GM06990 (cell line): ENCODE measurements at places on chromosomes 4 and X.
A peak's percentile ranks its signal among the peaks of the same experiment; 100 is the strongest.

- no peak for DNase-seq
Observed at GRCh38 chrX:69361311-69361845, 142.7 kb upstream of the NALF2 start.

DNA sequence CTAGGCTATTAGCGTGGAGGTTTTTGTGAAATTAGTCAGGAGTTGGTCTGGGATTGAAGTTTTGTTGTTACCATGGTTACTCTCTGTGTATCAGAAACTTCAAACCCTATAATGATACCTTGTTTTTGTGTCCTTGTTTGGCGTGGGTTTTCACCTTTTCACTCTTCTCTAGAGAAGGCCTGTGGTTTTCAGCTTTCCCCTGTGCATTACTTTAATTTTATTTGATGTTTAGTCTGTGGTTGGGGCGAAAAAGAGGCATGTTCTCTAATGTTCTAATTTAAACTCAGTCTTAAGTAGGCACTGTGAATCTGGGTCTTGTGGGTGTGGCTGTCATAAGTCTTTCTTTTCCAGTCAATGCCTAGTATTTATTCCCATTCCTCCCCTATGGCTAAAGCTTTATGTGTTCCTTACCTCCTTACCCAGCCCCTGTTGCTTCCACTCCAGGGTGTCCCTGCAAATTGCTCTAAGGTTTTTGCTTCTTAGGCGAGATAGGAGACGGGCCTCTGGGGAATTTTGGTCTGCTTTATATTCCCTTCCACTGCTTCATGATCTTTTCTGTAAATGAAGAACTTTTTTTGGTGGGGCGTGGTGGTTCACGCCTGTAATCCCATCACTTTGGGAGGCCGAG is 326.3 kb upstream of the ZCCHC13 start:
- DNase-seq, result no peak

GRCh38 chrX:39002466-39002865 is 201.2 kb downstream of the MID1IP1 start:
- DNase-seq, result no peak

- no peak for DNase-seq
Observed at GRCh38 chr4:75598390-75598789, 31.9 kb downstream of the CDKL2 start.

GRCh38 chrX:135505351-135505750 is 15.1 kb upstream of the INTS6L start:
- DNase-seq, result no peak

- no peak for DNase-seq
Observed at GRCh38 chr4:182922501-182923284, 5.5 kb upstream of the DCTD start.

DNA sequence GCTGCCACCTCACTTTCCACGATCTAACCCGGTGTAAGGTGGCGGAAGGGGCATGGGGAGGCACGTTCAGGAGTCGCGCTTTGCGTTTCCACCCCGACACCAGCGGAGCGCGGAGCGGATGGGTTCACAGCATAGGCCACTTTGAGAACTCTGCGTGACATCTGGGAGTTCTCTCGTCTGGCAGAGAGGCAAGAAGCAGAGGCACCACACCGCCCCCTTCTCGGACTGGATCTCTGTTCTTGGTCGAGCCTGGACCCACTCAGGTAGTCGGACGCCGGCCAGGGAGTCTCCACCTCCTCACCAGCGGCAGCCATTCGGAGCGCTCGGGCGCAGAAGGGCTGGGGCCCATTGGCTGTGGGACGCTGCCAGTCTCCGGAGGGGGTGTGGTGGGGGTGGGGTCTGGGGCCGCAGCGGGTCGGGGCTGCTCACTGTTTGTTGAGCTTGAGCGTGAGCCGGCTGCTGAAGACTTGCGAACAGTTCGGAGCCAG is at the start of gene DACH2:
TSS of gene DACH2 (plus strand) at position 428 of the 488 bp plus-strand sequence.
- peak; percentile 32 for DNase-seq

GRCh38 chr4:135098061-135098460 is 896.5 kb upstream of the PABPC4L start:
- no peak for DNase-seq

GRCh38 chr4:1053080-1053661 is 41.7 kb downstream of the FGFRL1 start:
- no peak for DNase-seq

DNA sequence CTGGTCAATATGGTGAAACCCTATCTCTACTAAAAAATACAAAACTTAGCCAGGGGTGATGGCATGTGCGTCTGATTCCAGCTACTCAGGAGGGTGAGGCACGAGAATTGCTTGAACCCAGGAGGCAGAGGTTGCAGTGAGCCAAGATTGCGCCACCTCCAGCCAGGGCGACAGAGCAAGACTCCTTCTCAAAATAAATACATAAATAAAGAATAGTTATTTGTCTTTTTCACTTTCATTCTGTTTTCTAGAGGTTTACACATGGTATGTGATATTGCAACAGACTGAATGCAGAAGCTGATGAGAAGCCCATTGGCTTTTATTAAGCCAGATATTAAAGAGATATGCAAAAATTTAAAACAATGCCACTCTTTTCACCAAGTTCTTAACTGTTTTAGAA is 8.2 kb downstream of the KLHL15 start:
- no peak for DNase-seq

GRCh38 chrX:155065035-155065734 is 5.8 kb downstream of the CMC4 start:
- no peak for DNase-seq

GRCh38 chr4:36394352-36394903 is 113.0 kb downstream of the DTHD1 start:
- DNase-seq, result no peak

- DNase-seq, result no peak
Observed at GRCh38 chrX:857376-857775, 226.8 kb downstream of the SHOX start.

DNA sequence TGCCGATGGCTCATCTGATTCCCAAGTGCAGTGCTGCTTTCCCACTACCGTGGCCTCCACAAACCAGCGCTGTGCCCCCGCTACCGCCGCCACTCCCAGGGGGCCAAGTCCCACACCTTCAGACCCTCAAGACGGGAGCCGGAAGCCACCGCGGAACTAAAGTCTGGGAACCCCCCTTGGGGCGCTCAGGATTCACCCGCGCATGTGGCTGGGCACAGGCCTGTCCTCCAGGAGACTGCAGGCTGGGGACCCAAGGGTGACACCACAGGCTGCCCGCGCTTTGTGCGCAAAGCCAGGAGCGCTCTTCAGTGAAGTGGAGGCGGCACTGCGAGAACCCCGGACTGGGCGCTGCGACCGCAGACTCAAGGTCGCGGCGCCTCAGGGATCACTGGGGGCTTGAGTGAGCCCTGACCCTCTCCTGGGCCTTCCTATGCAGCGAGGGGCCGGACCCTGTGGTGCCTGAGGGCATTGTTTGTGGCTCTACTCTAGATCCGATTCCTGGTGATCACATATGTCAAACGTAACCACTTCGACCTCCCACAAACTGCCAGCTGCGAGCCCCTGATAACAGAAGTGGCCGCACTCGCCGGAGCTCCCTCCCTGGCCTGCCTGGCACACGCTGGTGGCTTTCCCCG is 20.4 kb upstream of the TBC1D14 start:
- no peak for DNase-seq

DNA sequence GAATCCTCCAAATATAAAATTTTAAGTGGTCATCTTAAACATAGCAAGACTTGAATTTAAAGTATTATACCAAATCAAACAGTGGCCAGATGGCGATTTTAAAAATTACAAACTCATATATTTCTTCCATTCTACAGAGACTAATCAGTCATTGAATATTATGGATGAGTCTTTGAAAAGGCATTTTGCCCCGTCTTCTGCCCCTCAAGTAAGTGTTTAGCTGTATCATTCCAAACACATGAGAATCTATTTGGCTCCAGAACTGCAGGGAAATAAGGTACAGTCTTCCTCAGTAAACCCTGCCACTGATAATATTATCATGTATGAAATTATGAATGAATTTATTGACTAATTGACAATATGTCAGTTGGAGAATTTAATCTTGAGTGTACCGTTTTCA is 191.0 kb downstream of the SLC7A11 start:
- DNase-seq, result no peak

- DNase-seq, result no peak
Observed at GRCh38 chr4:1447676-1448588, 41.7 kb upstream of the NKX1-1 start.

- no peak for DNase-seq
Observed at GRCh38 chr4:54909961-54910360, 215.4 kb downstream of the KDR start.

GRCh38 chr4:141074098-141074878 is 59.0 kb downstream of the RNF150 start:
- no peak for DNase-seq

- DNase-seq, result no peak
Observed at GRCh38 chrX:119189595-119189994, 46.5 kb upstream of the PGRMC1 start.

DNA sequence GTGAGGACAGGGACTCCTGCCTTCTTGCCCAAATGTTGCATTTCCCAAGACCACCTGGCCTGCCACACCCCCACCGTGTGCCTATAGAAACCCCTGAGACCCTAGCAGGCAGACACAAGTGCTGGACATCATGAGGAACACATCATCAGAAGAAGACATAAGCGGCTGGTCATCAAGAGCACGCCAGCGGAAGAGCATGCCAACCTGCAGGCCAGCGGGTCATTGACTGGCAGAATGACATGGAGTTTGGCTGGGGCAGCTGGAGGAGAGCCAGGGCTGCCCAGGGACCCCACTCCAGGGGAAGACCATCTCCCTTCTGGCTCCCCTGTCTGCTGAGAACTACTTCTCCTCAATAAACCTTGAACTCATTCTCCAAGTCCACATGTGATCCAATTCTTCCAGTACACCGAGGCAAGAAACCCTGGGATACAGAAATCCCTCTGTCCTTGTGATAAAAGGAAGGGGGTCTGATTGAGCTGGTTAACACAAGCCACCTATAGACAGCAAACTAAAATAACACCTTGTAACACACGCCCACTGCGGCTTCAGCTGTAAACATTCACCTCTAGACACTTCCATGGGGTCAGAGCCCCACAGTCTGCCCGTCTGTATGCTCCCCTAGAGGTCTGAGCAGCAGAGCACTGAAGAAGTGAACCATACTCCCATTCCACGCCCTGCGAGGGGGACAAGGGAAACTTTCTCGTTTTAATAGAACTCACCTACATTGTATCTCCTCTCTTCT is 164.8 kb upstream of the EMCN start:
- no peak for DNase-seq

GRCh38 chr4:40856840-40857362 is 107.1 kb downstream of the NSUN7 start:
- peak; percentile 79 for DNase-seq

- DNase-seq, result no peak
Observed at GRCh38 chr4:67712000-67712625, 11.2 kb upstream of the UBA6 start.

- no peak for DNase-seq
Observed at GRCh38 chr4:147855571-147856009, 123.7 kb downstream of the ARHGAP10 start.

DNA sequence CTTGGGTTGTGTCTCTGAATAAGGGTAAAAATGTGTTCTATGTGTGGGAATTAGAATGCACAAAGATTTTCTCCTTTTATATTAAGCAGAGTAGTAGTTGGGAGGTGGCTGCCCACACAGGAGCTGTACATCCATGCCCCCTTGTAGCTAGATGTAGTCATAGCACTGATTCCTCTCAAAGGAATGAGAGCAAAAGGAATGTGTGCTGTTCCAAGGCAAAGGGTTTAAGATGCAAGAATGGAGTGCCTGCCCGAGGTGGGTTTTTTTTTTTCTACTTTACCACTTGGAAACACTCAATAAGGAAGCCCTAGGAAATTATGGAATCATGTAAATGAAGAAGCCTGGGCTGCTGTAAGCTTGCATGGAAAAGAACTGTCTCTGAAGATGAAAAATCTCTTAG is 2183.2 kb upstream of the AGA start:
- DNase-seq, result no peak

GRCh38 chrX:82782014-82782413 is 726.1 kb upstream of the POU3F4 start:
- no peak for DNase-seq

DNA sequence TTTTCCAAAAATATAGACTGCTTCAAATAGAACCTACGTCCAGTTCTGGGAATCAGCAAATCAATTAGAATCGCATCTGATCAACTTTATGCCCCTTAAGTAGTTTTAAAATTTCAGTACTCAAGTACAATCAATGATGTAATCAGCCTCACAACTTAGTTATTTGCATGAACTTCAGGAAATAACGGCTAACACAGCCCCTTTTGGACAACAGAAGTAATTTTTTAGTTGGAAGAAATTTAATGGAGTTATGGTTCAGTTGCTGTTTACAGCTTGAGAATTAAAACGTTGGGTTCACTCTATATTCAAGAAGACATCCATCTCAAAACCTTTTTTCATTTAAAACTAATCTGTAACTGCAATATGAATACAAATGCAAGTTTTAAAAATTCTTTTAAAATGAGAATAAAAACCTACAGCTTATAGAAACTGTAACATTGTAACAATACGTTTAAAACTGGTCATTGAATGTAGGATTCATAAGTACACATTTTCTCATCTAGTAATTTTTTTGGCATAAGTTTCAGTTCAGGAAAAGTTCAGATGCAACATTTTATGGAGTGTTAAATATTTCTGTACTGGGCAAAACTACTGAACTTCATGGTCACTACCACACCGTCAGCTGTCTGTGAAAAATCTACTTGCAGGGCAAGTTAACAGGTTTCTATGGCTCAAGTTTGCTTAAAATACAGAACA is 956 bp downstream of the TAPT1 start:
- peak; percentile 17 for DNase-seq

- no peak for DNase-seq
Observed at GRCh38 chr4:103934178-103934789, 214.5 kb upstream of the TACR3 start.
